ENCODE measurements at places on chromosomes 2 and 18.

DNA sequence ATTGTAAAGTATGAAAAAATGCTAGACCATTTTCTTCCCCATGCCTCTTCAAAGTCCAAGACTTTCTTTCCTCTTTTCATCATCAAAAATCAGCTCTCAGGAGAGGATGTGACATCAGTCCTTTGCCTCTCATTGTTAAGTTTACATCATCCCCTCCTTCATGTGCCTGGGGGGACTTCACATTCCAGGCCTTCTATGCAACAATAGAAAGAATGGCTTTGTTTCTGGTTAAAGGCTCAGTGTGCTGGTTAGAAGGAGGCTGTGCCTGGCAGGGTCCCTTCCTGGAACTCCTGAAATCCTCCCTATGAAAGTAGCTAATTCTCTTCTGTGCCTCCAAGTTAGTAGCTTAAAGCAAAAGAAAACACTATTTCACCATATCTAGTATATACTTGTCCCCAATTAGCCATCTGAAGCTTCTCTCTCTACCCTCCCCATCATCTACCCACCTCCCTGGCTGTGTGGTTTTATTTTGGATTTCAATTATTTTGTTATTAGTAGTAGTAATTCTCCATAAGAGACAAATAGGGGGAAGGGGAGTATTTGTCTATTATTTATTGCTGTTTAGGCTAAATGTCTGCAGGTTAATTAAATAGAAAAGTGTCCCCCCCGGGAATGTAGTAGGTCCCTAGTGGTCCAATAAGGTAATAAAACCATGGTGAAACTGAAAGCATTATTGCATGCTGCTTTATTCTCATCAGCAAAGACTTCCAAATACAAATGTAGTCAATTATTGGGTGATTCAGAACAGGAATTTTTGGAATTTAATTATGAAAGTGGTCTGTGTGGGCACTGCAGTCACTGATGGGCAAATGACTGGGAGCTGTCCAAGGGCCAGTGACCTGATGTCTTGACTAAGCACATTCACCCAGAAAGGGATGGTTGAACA, 69.0 kb downstream of the CPO start:
- DNase-seq: no peak

GRCh38 chr2:235835810-235836209, 332.4 kb downstream of the GBX2 start:
- DNase-seq: no peak

DNA sequence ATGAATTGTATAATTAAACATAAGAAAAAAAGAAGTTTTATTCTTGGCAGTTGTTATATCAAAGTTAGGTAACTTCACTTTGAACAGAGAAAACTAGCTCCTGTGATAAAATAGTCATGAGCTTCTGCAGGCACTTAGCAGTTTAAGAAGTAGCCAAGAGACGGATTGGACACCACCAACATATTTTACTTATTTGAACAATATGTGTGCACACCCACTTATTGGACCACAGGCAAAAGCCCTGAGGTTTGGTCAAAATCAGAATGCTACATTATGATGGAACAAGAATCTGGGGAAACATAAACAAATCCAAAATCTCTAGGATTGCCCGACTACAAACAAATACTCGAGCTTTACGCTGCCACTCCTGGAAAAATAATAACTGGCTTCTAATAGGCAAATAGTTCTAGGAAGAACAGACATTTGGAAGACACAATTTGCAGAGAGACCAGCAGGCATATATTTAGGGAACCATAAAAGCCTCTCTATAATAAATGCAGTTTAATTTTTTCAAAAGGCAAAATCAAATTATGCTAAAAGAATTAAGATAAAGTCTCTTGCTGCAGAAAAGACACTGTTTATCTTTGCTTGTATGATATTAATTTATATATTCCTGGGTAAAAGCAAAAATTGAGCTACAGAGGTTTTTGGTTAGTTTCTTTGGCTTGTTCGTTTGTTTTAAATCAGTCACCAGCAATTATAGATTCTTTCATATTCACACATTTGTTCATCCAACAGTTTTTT, 117.9 kb downstream of the CDC42EP3 start:
- DNase-seq: no peak

DNA sequence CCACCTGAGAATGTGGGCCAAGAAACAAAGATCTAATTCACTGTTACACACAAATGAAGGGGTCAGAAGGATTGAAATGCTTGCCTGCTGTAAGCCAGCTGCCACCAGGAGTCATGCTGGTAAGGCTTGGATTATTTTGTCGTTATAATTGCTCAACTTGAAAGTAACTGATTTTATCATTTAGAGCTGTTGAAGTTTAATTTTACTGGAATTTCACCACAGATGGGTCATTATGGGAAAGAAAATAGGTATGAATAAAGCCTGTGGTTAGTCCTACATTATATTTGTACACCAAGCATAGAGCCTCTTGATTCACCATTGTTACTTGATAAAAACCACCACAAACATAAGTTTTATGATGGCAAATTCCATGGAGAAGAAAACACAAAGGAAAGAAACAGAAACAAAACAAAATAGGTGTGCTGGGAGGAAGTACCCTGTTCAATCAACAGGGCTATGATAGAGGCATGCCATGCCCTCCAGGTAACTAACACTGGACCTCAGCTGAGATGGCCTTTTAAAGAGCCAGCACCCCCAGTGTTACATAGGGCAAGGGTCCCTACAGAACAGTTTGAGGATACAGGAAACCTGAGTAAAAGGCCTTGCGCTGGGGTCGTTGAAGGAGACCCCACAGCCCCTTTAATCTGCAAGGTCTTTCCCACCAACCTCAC, 3.0 kb downstream of the CLEC4F start:
- DNase-seq: no peak

DNA sequence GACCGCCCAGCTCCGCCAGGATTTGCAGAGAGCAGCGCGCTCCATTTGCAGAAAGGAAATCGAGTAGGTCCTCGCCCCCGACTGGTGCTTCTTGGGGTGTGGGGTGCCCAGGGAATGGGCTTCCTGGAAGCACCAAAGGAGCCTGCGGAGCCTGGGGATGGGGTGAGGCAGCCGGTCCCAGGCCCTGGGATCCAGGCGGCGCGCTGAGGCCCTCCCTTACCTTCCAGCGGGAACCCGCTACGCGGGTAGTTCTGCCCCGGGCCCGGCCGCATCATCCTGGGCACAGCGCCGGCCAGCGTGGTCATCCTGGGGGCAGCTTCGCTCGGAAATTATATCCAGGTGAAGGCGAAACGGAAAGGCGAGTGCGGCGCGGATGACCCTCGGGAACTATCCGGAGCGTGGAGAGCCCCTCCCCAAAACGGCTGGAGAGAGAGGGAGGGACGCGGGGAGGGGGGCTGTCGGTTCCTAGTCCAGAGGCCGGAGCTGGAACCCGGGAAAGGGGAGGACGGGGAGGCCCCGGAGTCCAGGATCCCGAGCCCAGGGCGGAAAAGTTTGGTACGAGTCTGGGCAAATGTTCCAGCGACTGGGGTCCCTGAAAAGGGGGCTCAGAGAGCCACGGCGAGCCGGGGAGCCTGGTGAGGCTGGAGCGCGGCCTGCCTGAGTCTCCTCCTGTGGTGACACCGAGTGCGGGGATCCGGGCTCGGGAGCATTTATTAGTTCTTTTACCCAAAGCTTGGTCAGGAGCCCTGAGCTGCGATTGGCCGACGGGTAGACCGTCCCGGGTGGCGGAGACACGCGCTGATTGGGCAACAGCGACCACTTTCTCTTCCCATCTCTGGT, at the start of gene PAX3:
Gene PAX3, minus strand, starts transcription at position 688 of the 840 bp plus-strand sequence. Its CDS starts 383 bp downstream, at position 305.
- DNase-seq: no peak

- no peak for DNase-seq
Measured at GRCh38 chr2:2764001-2764355, 432.9 kb upstream of the MYT1L start.

DNA sequence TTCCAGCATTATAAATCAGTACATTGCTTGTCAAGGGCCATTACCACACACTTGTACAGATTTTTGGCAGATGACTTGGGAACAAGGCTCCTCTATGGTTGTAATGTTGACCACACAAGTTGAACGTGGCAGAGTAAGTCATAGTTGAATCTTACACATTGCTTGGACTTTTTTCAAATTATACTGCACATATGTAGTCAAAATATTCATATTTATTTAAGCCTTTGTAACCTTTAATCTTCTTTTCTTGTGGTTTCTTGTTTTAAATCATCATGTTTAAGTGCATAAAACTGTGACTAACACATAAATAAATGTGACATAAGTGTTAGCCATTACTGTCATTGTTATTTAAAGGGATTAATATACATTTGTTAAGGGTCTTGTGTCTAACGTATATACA, 52.1 kb upstream of the EPB41L5 start:
- no peak for DNase-seq

DNA sequence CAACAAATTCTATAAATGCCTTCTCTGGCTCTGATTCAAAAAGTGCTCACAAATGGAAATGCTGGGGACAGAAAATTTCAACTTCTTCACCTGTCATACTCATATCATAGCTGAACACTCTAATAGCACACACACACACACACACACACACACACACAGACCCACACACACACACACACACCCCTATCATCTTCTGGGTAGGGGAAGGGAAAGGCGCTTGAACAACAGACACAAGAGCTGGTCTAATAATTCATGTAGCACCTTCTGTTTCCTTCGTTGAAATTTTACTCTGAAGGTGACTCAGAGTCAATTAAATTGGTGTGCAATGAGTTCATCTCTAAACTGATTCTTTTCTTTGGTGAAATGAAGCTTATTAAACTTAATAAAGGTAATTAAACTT, 32.9 kb downstream of the CD28 start:
- no peak for DNase-seq

DNA sequence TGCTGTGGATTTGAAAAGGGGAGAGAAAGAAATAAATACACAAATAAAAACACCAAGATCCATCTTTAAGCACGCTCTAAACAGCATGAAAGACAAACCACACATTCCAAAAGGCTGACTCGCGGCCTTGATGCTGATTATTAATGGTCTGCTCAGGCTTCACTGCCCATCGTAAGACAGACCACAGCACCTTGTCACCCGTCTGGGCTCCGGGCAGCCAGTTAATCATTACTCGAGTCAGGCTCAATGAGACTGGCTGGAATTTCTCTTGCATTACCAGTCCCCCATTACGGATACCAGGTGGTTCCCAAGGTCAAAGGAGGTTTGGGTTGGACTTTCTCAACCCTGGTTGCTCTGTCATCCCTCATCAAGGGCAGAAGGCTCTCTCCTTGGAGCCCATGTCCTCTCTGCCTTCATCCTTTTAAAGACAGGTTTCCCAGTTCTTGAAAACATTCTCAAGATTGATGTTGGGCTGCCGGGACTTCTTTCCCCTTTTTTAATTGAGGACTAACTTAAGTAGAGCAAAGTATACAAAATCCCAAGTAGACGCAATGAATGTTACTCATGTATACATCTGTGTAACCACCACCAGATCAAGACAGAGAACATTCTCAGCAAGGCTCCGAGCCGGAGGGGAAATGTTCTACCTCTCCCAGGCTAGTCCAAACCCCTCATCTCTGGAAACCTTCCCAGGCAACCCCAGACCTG, 8.1 kb downstream of the SMAD7 start:
- no peak for DNase-seq

GRCh38 chr2:126912201-126912600, 13.5 kb downstream of the TEX51 start:
- DNase-seq: no peak

GRCh38 chr2:240524963-240525718, 32.6 kb downstream of the ANKMY1 start:
- no peak for DNase-seq

GRCh38 chr2:226475650-226476049, 324.0 kb downstream of the IRS1 start:
- DNase-seq: no peak

GRCh38 chr2:239014458-239015217, 166.8 kb downstream of the TWIST2 start:
- DNase-seq: no peak

DNA sequence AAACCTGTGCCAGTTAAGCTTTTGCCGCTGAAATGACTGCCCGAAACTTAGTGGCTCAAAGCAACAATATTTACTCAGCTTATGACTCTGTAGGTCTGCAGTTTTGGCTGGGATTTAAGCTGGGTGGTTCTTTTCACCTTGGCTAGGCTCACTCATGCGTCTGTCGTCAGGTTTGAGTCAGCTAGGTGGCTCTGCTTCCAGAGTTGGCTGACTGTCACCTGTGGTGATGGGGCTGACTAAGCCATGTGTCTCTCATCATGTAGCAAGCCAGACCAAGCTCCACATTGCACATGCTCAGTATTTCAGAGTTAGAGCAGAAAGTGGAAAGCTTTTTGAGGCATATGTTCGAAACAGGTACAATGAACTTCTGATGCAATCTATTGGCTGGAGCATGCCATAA, 354.8 kb downstream of the MEIS1 start:
- no peak for DNase-seq

GRCh38 chr2:72956050-72956395, 38.7 kb downstream of the EMX1 start:
- no peak for DNase-seq

DNA sequence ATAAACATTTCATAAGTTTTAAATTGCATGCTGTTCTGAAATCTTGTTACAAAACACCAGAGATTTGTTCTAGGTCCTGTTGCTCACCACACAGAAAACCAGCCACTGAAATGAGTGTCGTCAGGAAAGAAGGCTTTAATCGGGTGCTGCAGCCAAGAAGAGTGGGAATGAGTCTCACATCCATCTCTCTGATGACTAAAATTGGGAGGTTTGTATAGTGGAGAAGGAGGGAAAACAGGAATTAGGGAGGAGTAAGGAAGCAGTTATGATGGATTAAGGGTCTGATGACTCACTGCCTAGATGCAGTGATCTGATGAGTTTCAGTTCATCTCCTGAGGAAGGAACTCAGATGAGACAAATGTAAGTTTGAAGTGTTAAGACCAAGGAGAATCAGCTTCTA, 42.1 kb upstream of the GPR39 start:
- DNase-seq: no peak

DNA sequence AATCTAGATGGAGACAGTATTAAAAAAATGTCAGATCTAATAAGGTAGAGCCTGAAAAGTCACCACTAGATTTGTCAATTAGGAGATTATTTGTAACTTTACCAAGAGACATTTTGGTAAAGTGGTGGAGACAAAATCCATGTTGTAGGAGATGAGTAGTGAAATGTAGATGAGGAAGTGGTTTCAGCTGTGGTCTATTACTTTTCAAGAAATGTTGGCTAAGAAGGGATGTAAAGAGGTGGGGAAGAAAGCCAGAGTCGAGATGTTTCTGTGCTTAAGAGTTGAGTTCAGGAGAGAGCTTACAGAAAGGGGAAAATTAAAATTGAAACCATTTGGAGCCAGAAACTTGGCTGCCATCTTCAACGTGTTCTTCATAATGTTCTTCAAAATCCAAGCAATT, 22.2 kb downstream of the ACVR2A start:
- DNase-seq: no peak

- peak; percentile 26 for DNase-seq
Measured at GRCh38 chr2:6866275-6866671, 566 bp upstream of the CMPK2 start.
